ENCODE measurements at places on chromosomes 3 and 15.
A peak's percentile ranks its signal among the peaks of the same experiment; 100 is the strongest.

DNA sequence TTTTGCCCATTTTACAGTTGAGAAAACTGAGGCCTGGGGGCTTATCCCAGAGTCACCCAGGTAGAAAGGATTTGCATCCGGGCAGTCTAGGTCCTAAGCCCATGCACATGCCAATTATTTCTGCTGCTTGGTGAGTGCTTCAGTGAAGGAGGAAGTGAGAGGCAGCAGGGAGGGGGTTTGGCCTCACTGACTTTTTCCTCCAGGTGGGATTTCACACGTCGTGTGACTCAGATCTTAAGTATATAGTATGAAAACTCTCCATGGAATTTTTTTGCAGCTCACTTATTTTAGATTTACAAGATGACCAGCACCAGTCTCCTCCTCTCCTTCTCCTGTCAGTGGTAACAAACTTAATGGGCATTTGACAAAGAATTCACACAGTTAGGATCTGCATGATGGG lies 4.6 kb downstream of the ITGA11 start:
- no peaks in the 10 kb centered on the region for H3K27me3 ChIP-seq
- H3K36me3 ChIP-seq: no peaks in the 10 kb centered on the region
- H3K27ac ChIP-seq: peak overlapping the region; percentile 32

DNA sequence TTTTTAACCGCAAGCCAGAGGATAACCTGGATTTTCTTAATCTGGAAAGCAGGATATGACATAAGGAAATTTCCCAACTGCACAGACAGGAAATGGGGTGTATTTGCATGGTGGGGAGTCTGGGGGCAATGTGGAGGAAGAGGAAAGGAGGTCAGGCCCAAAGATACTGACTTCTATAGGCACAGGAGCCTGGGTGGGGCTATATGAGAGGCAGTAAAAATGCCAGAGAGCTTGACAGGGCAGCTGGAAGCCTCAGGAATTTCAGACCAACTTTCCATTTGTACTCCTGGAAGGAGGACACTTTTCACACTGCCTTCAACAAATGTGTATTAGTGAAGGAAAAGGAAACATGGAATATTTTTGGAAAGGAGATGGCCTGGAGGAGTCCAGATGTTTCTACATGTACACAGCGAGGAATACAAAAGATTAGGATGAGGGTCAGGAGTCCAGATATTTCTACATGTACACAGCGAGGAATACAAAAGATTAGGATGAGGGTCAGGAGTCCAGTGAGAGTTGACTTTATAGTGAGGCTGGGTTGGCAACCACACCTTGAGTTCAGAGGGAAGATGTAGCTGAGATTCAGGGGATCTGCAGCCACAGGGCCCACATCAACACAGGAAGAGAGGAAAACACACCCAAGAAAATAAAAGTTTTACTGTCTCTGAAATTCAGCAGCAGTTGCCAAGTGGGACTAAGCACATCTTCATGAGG lies 111.9 kb upstream of the PTPRG start:
- DNase-seq: no peak
- no peaks in the 10 kb centered on the region for H3K27me3 ChIP-seq
- no peak overlapping the region for H3K4me3 ChIP-seq
- H3K36me3 ChIP-seq: no peaks in the 10 kb centered on the region
- H3K4me1 ChIP-seq: no peaks in the 10 kb centered on the region
- no peak overlapping the region for H3K27ac ChIP-seq

GRCh38 chr3:190279690-190280089 lies 42.6 kb downstream of the CLDN1 start:
- DNase-seq: no peak
- H3K27ac ChIP-seq: no peak overlapping the region
- H3K36me3 ChIP-seq: no peaks in the 10 kb centered on the region
- no peaks in the 10 kb centered on the region for H3K27me3 ChIP-seq
- H3K4me3 ChIP-seq: no peak overlapping the region
- no peaks in the 10 kb centered on the region for H3K4me1 ChIP-seq

- no peak for DNase-seq
- H3K27ac ChIP-seq: no peak overlapping the region
- H3K4me1 ChIP-seq: no peaks in the 10 kb centered on the region
- no peak overlapping the region for H3K4me3 ChIP-seq
Observed at GRCh38 chr15:39108021-39108420, 472.9 kb upstream of the THBS1 start.

GRCh38 chr3:156492801-156493261 lies 62.1 kb downstream of the SSR3 start:
- H3K36me3 ChIP-seq: peaks cover 6% of the 10 kb centered on the region
- H3K27me3 ChIP-seq: no peaks in the 10 kb centered on the region
- H3K4me1 ChIP-seq: no peaks in the 10 kb centered on the region
